HepG2 (cell line): ENCODE measurements at places on chromosomes 6 and 20. TPM values are rescaled to one million over a fixed set of nuclear protein-coding genes. Genes with fewer than 3 reads are reported as not detected.

The BPIFB2 gene
- 27.4 and 54.5 TPM in 2 replicates for total RNA-seq

The TP53TG5 gene
- not detected in 2 replicates for total RNA-seq

The IL17A gene
- not detected in 2 replicates for total RNA-seq

The ARMC2 gene
- 3.2 and 4.4 TPM in 2 replicates for total RNA-seq

The WFDC5 gene
- total RNA-seq = not detected in 2 replicates

The KLC4 gene
- total RNA-seq = 45.4 and 45.8 TPM in 2 replicates

The LRRN4 gene
- total RNA-seq = 0.20 and 0.25 TPM in 2 replicates

The SASH1 gene
- 8.2 and 8.9 TPM in 2 replicates for total RNA-seq

The RAB32 gene
- 93.9 and 101 TPM in 2 replicates for total RNA-seq

The MICA gene
- 20.5 and 38.1 TPM in 2 replicates for total RNA-seq

The SLC52A3 gene
- not detected in 2 replicates for total RNA-seq

The KCNQ2 gene
- total RNA-seq = not detected in 2 replicates
